ENCODE measurements at places on chromosomes 3 and 15. TPM values are rescaled to one million over a fixed set of nuclear protein-coding genes. Genes with fewer than 3 reads are reported as not detected.

Gene MKRN3
- total RNA-seq, result not detected

Gene CIP2A
- 72.9 TPM for total RNA-seq

Gene MAPK6
- 43.7 TPM for total RNA-seq

Gene PLSCR2
- total RNA-seq, result not detected

Gene CHRNA3
- 0.40 TPM for total RNA-seq

Gene GP5
- not detected for total RNA-seq

Gene APBA2
- total RNA-seq, result 36.5 TPM

Gene EPHB1
- total RNA-seq, result 1.6 TPM

Gene CCDC71
- 44.4 TPM for total RNA-seq

Gene SLC28A2
- total RNA-seq, result not detected

Gene GOLGA6L24
- total RNA-seq, result not detected

Gene PPCDC
- total RNA-seq, result 26.1 TPM

Gene SLC28A1
- total RNA-seq, result not detected

Gene SCAANT1
- not detected for total RNA-seq

Gene CFAP20DC
- 4.9 TPM for total RNA-seq

All from epithelial cell of proximal tubule (primary cell).